ENCODE measurements at places on chromosomes 13 and 19.

GRCh38 chr13:101529422-101529821 is 76.9 kb downstream of the ITGBL1 start:
- DNase-seq, result no peak

GRCh38 chr13:97429681-97430081 is 4.3 kb upstream of the RAP2A start:
- no peak for DNase-seq

DNA sequence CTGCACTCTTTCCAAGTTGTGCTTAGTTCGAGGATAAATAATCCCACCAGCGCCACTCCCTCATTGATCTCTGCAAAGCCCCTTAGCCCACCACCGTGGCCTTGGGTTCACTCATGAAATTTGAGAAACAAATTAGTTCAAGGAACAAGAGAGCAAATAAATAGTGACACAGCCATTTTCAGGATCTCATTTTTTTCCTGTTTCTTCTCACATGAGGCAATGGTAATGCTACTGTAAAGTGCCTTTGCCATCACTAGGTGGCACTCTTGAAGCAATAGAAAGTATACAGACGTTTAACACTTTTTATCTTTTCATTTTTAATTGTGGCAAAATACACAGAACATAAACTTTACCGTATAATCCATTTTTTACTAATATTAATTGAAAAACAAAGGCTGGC is 76.8 kb upstream of the ZNF835 start:
- DNase-seq, result no peak

DNA sequence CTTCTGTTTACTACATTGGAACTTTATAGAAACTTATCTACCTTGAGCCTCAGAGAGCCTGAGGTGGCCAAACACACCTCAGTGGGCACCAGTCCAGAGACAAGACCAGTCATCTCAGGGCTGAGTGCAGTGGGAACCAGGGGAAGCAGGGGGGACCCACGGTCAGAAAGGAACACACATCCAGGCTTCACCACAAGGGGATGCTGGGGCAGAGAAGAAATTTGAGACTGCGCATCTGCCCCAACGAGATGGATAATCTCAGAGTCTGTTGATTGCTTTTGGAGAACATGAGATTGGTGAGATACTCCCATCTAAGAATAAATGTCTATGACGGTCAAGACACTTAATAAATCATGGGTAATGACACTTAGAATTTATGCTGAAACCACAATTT is 98.7 kb downstream of the DOCK9 start:
- DNase-seq, result no peak

GRCh38 chr19:18604820-18605159 is 1.8 kb downstream of the CRLF1 start:
- no peak for DNase-seq
